Stimulated activated naive CD4-positive, alpha-beta T cell treated with Interleukin-2 at 50 U/mL for 16 hours (primary cell): ENCODE measurements at places on chromosomes 1 and 21.

DNA sequence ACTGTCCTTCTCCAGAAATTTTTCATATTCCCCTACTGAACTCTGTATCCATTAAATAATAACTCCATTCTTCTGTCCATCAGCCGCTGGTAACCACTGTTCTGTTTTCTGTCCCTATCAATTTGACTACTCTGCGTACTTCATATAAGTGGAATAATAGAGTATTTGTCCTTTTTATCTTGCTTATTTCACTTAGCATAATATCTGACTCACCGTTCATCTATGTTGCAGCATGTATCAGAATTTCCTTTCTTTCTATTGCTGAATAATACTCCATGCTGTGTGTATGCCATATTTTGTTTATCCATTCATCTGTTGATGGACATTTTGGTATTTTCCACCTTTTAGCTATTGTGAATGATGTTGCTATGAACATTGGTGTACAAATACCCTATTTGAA lies 71.9 kb downstream of the CEP350 start:
- DNase-seq, result no peak

DNA sequence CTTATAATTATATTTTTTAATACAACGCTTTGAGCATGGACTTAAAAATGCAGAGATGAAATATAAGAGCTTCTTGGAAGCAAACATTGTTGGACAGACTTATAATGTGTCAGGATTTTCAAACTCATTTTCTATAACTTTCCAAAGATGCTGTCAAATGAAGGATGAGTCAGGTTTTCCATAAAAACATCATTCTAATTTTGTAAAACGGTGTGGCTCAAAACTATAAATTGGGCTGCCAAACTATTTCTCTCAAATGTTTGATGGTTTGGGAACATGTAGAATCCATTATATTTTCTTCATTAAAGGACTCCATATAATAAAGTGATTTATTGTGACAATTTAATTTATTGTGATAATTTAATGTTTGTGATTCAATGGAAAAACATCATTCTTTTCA lies 511.2 kb downstream of the USP25 start:
- DNase-seq, result no peak

DNA sequence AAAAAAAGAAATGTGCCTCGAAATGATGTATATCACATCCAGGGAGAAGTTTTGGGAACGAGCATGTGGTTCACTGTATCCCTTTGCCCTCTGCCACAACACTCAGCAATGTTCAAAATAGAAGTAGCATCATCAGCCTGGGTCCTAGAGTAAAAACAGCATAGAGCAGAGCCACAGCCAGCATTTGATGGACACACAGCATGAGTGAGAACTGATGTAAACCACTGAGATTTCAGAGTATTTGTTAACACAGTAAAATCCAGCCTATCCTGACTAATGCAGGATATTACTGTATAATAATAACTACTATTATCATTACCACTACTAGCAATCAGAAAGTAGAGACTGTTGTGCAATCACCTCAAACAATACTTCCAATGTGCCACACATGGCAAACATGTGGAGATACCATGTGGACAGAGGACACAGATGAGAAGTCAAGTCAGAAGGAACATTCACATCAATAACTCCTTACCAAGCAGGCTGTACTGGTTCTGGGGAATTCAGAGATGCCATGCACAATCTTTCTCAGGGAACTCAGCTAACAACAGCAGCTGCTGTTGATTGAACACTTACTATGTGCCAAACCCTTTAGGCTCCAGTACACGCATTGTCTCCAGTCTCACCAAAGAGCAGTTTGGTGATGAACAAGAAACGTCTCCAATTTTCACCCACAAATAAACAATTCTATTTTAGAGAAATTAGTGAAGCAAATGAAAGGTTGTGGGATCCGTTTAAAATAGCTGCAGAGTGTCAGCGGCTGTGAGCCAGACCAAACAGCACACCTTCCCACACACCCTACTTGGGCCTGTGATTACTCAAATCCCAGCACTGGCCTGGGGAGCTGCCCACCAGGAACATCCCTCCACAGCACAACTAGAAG lies 16.6 kb upstream of the GFI1 start:
- no peak for DNase-seq

DNA sequence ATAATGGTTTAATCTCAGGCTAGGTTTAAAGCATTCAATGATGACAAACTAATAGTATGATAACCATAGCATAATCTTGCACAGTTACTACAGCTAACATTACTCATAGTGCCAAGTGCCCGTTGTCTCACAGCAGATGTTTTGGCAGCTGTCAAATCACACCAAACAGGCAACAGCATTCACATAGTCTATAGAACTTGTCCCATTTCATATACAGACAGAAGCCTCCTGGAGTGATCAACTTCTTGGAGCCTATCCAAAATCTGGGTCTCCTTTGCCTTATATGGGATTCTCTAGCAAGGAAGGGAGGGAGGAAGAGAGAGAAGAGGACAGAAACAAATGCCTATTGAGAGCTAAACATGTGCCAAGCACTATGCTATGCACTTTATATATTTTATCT lies 250.6 kb upstream of the ZP4 start:
- no peak for DNase-seq

DNA sequence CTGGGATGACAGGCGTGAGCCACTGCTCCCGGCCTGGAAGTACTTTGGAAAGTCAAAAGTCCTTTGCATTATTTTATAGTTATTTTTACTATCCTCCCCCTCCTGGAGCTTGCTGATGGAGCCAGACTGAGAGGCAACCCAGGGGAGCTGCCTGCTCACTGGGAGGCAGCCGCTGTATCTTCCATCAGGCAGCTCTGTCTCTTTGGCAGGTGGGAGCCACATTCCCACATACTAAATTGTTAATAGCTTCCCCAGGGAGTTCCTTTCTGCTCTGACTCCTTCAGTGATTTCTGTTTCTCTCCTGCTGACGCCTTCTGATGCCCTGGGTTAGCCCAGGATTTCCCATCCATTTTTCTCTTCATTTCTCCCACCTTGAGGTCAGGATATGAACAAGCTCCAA lies 4.9 kb upstream of the OPRD1 start:
- no peak for DNase-seq

GRCh38 chr1:80211691-80212380 lies 1205.3 kb upstream of the ADGRL4 start:
- no peak for DNase-seq

GRCh38 chr1:29669158-29669871 lies 433.0 kb downstream of the PTPRU start:
- no peak for DNase-seq

GRCh38 chr21:44434568-44434925 lies 20.8 kb upstream of the LRRC3 start:
- no peak for DNase-seq
